ENCODE measurements at places on chromosomes 16 and 17. TPM values are rescaled to one million over a fixed set of nuclear protein-coding genes. Genes with fewer than 3 reads are reported as not detected.

CCDC92B gene
- not detected for total RNA-seq

ARL6IP1 gene
- 224 TPM for total RNA-seq

SUMO2 gene
- total RNA-seq, result 122 TPM

GAST gene
- not detected for total RNA-seq

VASN gene
- 57.0 TPM for total RNA-seq

PRR11 gene
- 1.0 TPM for total RNA-seq
